NCI-H1092 treated with DMSO at 0.1 percent for 48 hours (cell line): ENCODE measurements at places on chromosomes 16 and 17.

- DNase-seq = no peak
Observed at GRCh38 chr17:76586741-76587487, 1.3 kb upstream of the ST6GALNAC2 start.

DNA sequence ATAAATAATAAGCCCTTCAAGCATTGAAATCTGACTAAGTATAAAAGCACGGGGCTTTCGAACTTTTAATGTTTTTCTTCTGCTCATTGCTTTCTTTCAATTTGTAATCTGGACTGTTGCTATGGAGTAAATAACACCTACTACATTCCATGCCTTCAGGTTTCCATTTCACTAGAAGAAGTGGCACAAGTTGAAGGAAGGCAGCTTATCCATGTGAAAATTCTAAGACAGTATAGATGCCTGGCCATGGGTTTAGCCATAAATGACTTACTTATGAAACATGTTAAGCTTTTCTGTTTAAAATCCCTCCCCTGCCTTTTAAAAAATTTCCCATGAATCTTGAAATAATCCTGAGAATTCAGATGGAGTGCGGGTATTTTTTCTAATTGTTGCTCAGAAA lies 30.6 kb downstream of the KCNJ16 start:
- DNase-seq = no peak

- no peak for DNase-seq
Observed at GRCh38 chr17:18344021-18344420, 19.3 kb downstream of the SHMT1 start.

DNA sequence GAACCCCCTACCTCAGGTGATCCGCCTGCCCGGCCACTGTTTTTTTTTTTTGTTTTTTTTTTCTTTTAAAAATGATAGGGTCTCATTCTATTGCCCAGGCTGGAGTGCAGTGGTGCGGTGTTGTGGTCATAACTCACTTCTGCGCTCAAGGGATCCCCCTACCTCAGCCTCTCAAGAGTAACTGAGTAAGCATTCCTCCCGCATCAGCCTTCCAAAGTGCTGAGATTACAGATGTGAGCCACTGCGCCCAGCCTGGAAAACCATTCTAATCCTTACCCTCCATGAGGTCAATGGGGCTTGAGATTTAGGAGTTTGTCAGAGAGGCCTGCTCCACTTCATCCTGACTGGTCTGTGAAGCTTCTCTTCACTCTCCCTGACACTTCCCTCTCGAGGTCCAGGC lies 12.5 kb downstream of the ERAL1 start:
- no peak for DNase-seq

DNA sequence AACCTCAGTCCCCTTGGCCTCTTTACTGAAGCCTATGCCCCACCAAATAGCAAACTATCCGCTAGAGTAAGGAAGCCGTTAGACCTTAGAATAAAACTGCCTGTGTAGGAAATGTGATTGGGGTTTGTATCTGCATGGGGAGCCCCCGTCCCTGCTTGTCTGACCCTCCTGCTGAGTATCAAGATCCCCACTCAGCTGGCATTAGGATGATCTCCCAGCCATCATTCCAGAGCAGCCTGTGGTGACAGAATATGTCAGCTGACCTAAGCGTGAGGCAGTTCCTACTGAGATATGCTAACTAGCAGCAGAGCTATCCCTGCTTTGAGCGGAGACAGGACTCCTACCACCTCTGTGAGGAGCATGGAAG lies 645 bp upstream of the GFOD2 start:
- DNase-seq = peak; percentile 28

GRCh38 chr17:68182011-68182306 lies 65.9 kb upstream of the AMZ2 start:
- DNase-seq = peak; percentile 13

GRCh38 chr17:81479175-81480071 lies 33.2 kb downstream of the ACTG1 start:
- no peak for DNase-seq

DNA sequence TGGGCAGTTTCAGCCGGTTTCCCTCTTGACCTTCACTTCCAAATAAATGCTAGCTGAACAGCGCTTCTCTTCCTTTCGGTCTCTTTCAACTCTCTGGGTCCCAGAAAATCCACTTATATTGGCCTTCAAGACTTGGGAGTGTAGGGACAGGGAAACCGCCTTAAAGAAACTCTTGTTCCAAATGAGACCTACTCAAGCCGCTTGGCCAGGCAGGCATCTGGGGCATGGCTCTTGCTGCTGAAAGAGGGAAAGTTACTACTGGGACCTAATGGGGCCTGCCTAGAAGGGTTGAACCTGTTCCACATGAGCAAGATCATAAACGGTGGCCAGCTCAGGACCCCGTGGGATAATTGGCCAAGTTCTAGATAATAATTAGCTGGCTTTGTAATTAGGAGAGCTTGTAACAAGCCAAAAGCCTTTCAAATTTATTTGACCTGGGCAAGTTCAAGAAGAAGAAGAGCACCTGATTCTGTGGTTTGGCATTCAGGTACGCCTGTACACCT lies 13.2 kb downstream of the CDH1 start:
- no peak for DNase-seq

DNA sequence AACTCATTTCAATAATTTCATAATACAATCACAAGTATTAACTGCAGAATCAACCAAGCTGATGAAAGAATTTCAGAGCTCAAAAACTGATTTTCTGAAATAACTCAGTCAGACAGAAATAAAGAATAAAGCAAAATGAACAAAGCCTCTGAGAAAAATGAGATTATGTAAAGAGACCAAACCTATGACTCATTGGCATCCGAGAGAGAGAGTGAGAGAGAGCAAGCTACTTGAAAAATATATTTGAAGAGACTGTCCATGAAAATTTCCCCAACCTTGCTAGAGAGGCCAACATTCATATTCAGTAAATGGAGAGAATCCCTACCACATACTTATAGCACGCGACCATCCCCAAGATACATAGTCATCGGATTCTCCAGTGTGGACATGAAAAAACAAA lies 1376.4 kb downstream of the CDH11 start:
- no peak for DNase-seq

- DNase-seq = no peak
Observed at GRCh38 chr17:31743797-31744196, 115.2 kb downstream of the COPRS start.

- no peak for DNase-seq
Observed at GRCh38 chr16:81535679-81536360, 91.2 kb downstream of the CMIP start.

DNA sequence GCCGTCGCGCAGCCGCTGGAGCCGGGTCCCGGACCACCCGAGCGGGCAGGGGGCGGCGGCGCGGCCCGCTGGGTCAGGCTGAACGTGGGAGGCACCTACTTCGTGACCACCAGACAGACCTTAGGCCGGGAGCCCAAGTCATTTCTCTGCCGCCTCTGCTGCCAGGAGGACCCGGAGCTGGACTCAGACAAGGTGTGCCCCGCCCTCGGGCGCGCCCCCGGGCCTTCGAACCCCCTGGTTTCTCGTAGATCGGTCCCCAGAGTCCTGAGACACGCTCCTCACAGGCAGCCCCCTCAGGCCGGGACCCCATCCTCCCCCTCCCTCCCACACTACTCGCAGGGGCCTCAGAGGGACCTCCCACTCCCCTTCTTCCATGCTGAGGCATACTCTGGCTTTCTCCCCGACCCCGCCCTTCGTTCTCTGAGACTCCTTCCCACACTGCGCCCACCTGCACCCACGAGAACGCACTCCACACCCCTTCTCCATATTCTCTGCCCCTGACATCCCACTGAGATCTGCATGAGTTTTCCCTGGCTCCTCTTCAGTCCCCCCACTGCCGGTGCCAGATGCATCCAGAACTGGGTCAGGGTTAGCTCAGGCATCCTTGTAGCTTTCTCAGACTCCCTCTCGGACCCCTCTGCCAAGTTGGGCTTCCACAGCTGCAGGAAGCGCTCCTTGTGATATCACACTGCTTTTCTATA lies 523 bp downstream of the KCTD2 start:
- DNase-seq = no peak

DNA sequence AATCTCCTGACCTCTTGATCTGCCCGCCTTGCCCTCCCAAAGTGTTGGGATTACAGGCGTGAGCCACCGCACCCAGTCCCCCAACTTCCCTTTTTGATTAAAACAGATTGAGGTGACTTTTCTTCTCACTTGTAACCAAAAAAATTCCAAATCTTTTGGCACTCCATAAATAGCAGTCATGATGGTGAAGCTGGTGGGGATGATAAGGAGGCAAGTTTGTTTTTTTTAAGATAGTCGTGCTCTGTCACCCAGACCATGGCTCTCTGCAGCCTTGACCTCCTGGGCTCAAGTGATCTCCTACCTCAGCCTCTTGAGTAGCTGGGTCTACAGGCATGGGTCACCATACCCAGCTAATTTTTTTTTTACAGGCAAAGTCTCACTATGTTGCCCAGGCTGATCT lies 34.7 kb upstream of the PLCG2 start:
- no peak for DNase-seq

DNA sequence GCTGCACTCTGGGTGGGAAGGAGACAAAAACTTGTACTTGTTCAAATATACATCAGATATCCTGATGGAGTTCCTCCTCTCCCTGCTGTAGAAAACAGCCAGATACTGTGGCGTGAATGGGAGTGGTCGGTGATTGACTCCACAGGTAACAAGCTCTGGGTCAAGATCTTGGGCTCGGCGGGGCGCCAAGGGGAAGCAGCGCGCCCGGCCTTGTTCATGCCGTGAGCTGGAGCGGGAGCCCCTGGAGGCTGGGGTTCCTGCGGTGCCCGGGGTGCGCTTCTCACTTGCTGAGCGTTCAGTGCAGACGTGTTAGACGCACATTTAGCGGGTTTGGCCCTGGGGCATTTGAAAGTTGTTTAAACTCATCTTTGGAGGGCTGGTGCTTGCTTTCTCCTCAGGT lies 44.4 kb downstream of the BANP start:
- no peak for DNase-seq

- no peak for DNase-seq
Observed at GRCh38 chr16:89407925-89408300, 82.4 kb downstream of the ANKRD11 start.

- peak; percentile 66 for DNase-seq
Observed at GRCh38 chr16:23435500-23435899, 17.5 kb downstream of the COG7 start.

DNA sequence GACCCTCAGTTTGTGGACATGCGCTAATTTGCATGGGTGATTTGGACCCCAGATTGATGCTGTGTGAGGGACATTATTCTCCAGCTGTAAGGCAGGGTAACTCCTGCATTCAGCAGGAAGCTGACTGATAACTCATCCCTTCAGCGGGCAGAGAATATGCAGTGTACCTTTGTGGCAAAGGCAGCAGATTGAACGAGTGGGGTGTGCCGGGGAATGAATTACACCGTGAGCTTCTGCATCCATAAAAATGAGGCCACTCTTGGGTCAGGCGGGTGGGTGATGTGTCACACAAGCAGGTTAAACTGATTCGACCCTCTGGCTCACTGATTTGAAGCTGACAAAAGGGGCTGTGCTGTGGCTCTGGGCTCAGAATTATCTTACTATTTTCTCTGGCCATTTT lies 128.9 kb upstream of the PMFBP1 start:
- no peak for DNase-seq

- no peak for DNase-seq
Observed at GRCh38 chr16:968620-969019, 2.2 kb downstream of the LMF1 start.

DNA sequence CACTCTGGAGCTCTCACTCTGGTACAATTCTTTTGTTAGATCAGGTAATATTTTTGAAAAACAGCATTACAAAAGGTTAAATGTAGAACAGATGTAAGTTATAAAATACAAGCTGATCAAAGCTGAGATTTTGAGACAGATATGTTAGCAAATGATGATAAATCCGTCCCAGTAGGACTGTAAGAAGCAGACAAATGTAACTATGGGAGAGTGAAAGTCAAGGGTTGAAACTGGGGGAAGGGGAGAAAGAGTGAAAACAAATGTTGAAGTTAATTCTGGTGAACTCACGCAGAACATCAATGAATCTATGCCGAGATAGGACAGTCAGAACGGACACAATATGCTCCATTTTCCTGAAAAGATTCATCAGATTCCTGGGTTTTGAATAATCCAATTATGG lies 298.9 kb upstream of the IRX5 start:
- no peak for DNase-seq

DNA sequence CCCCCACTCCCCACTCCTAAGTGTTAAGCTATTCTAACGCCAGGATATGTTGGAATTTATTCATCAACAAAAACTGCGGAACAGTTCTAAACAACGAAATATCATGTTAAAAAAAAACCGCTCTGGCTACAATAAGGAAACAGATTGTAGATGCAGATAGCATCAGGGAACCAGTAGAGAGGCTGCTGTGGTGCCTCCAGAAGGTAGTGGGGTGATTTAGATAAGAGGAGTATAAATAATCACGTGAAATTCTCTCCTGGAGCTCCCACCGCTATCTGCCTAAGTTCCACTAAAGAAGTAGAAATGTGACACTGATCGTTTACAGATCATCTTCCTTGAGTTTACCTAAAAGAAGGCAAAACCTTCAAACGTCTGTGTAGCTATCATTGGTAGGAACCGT lies 8.0 kb downstream of the AHSP start:
- DNase-seq = no peak

DNA sequence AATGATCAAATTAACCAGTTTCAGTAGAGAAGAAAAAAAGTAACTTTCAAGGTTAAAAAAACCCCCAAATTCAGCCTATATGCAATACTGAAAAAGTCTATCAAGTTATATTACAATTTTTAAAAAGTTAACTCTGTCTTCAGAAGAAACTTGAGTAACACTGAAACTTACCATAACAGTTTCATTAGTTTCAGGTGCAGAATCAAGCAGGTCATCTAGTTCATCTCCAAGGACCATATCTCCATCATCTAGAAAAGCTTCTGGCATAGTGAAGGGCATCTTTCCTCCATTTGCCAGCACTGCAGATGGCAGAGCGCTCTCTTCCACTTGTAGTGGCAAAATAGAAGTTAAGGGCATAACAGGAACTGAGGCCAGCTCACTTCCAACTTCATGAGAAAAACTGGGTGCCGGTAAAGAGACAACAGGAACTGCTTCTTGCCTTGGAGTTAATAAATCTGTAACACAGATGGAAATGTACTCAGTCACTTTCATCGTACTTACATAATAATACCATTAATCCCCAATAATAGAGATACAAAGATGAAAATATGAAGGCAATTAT lies 22.9 kb downstream of the ZC3H7A start:
- no peak for DNase-seq

GRCh38 chr17:65823713-65824112 lies 262.3 kb upstream of the AXIN2 start:
- no peak for DNase-seq

- DNase-seq = no peak
Observed at GRCh38 chr17:57622683-57623433, 122.2 kb downstream of the CCDC182 start.

GRCh38 chr16:27756206-27756970 lies 206.4 kb downstream of the KATNIP start:
- no peak for DNase-seq

- no peak for DNase-seq
Observed at GRCh38 chr17:28828294-28829040, 14.1 kb downstream of the FAM222B start.

- peak; percentile 9 for DNase-seq
Observed at GRCh38 chr17:1275962-1276736, 3.3 kb upstream of the TRARG1 start.

GRCh38 chr17:54980375-54980774 lies 11.8 kb downstream of the STXBP4 start:
- no peak for DNase-seq
